Vagina (tissue), 2 donors: ENCODE measurements at places on chromosomes 6 and 20. TPM values are rescaled to one million over a fixed set of nuclear protein-coding genes. Genes with fewer than 3 reads are reported as not detected.

GRCh38 chr6:17828149-17828548 is 121.4 kb upstream of the NUP153 start:
- no peak overlapping the region for H3K4me3 ChIP-seq
- H3K27me3 ChIP-seq: no peaks in the 10 kb centered on the region
- H3K36me3 ChIP-seq: peaks cover 69% of the 10 kb centered on the region
- no peak for DNase-seq

Gene RPP21
- total RNA-seq: 152 TPM

Gene LRRC1
- total RNA-seq: 52.5 TPM

GRCh38 chr6:100173211-100173610 is 179.2 kb upstream of the MCHR2 start:
- H3K36me3 ChIP-seq: no peaks in the 10 kb centered on the region
- H3K4me3 ChIP-seq: no peak overlapping the region
- peaks cover 19% of the 10 kb centered on the region for H3K4me1 ChIP-seq
- no peak overlapping the region for H3K27ac ChIP-seq
- no peak for DNase-seq

- no peak overlapping the region for H3K27ac ChIP-seq
- DNase-seq: no peak
- no peaks in the 10 kb centered on the region for H3K36me3 ChIP-seq
- H3K4me1 ChIP-seq: no peaks in the 10 kb centered on the region
These were observed 36.1 kb upstream of the CHD6 start for GRCh38 chr20:41654292-41654691.

GRCh38 chr6:101398716-101399615 is 5.5 kb downstream of the GRIK2 start:
- H3K4me1 ChIP-seq: peaks cover 4% of the 10 kb centered on the region
- H3K36me3 ChIP-seq: no peaks in the 10 kb centered on the region
- H3K27ac ChIP-seq: no peak overlapping the region
- DNase-seq: no peak
- H3K27me3 ChIP-seq: no peaks in the 10 kb centered on the region

GRCh38 chr6:132623106-132623845 is 799 bp downstream of the TAAR2 start:
- no peak overlapping the region for H3K4me3 ChIP-seq
- H3K27me3 ChIP-seq: no peaks in the 10 kb centered on the region
- DNase-seq: no peak
- no peaks in the 10 kb centered on the region for H3K36me3 ChIP-seq
- H3K4me1 ChIP-seq: no peaks in the 10 kb centered on the region

GRCh38 chr20:4795394-4795793 is 73.7 kb downstream of the PRND start:
- no peak overlapping the region for H3K4me3 ChIP-seq
- H3K4me1 ChIP-seq: no peaks in the 10 kb centered on the region
- H3K27me3 ChIP-seq: no peaks in the 10 kb centered on the region
- DNase-seq: no peak

DNA sequence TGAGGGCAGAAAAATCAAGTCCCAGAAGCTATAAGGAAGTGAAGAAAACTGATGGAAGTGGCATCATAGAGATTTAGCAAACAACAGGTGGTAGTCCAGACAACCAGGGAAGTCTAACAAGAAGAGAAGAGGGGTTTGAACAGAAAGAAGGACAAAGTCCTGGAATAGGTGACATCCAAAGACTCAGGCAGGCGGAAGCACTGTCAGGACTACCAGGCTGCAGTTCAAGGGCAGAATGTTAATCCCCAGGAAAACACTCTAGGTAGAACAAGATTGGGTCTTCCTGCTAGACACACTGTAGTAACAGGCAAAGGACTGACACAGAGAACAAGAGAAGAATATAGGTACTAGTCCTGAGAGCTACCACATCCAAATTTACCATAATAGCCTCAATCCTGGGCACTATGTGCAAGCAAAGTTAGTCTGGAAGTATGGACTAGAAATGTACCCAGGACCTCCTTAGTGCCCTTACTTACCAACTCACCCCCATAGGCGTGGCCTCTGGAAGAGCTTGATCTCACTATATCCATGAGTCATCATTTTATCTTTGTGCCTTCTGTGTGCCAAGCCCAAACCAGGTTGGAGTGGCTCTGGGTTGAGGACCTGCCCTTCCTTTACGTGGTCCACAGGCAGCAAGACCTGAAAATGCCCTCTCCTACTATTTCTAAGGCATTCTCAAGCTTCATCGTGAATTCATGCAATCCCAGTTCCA is 2.2 kb upstream of the EPB41L2 start:
- no peak overlapping the region for H3K27ac ChIP-seq
- no peak for DNase-seq
- H3K4me1 ChIP-seq: peaks cover 14% of the 10 kb centered on the region
- no peaks in the 10 kb centered on the region for H3K36me3 ChIP-seq

GRCh38 chr6:117441824-117442264 is 16.1 kb upstream of the ROS1 start:
- no peak overlapping the region for H3K27ac ChIP-seq
- peaks cover 5% of the 10 kb centered on the region for H3K4me1 ChIP-seq
- no peak for DNase-seq

GRCh38 chr6:24228681-24229255 is 102.8 kb downstream of the NRSN1 start:
- H3K4me3 ChIP-seq: no peak overlapping the region
- no peaks in the 10 kb centered on the region for H3K4me1 ChIP-seq
- no peak for DNase-seq
- no peak overlapping the region for H3K27ac ChIP-seq

GRCh38 chr6:121830736-121831135 is 395.3 kb downstream of the GJA1 start:
- no peak for DNase-seq
- H3K27ac ChIP-seq: peak overlapping the region; percentile 49
- no peaks in the 10 kb centered on the region for H3K27me3 ChIP-seq
- H3K4me3 ChIP-seq: no peak overlapping the region

Gene HLA-DMB
- 10.3 TPM for total RNA-seq

DNA sequence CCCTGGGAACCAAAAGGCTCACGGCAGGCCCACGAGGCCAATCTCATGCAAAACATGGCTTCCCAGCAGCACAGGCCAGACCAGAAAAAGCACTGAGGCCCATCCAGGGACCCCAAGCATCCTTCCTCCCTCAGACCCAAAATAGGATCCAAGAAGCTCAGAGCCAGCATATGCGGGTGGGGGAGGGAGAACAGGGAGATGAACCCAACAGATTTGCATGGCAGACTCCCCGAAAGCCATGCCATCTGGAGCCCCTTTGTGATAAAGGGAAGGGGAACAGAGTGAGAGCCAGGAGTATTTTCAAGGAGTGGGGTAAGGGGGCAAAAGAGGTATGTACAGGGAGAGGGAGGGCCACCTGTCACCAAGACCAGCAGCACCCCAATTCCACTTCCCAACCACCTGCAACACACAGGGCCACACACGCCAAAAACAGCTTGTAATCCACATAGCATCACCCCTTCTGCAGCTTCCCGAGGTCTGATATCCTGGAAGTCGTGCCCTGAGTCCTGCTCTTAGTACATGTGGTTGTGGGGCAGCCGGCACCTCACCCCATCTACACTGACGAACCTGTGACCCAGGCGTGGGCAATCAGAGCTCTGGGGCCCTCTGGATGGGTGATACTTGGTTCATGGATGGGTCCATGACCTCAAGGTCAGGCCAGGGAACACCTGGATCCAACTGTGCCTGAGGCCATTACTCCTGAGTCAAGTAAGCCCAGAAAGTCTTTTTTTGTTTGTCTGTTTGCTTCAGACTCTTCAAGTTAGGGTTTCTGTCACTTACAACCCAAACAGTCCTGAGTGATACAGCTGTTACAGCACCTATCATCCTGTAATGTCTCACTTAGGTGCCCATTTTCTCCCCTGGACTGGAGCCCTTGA is 24.4 kb downstream of the PREX1 start:
- no peaks in the 10 kb centered on the region for H3K4me1 ChIP-seq
- no peak overlapping the region for H3K4me3 ChIP-seq
- H3K27ac ChIP-seq: no peak overlapping the region
- no peaks in the 10 kb centered on the region for H3K36me3 ChIP-seq
- H3K27me3 ChIP-seq: no peaks in the 10 kb centered on the region
- no peak for DNase-seq

DNA sequence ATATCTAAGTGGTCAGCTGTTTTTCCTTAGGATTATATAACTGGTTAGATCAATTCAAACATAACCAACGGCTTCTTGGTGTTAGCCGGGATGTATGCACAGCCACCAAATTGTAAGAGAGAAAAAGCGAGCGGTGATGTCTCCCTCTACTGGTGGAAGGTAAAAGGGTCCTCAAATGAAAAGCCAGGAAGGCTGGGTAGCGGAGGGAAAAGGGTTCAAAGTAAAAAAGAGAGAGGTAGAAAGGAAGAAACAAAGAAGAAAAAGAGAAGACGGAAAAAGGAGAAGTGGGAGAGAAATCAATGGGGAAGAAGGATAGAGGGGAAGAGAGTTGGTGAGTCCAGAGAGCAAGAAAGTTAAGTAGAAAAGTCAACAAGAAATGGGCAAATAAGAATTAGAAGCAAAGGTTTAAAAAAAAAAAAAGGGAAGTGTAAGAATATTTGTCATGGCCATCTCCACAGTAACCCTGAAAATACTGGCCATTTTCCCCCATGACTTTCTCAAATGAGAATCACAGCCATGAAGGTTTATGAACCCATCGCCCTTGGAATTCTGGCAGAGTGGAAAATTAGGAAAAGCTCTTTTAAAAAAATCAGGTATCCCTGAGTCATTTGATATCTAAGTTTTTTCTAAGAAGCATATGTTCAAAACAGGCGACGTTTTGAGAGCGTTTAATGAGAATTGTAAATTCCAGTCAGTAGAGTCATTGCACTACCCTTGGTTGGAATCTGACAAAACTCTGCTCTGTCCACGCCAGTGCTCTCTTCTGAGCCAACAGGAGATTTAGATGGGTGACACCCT is 155.6 kb upstream of the SNX9 start:
- H3K27me3 ChIP-seq: no peaks in the 10 kb centered on the region
- no peaks in the 10 kb centered on the region for H3K36me3 ChIP-seq
- no peak overlapping the region for H3K4me3 ChIP-seq
- no peak for DNase-seq

GRCh38 chr20:52056203-52057062 is 135.1 kb downstream of the ZFP64 start:
- H3K4me3 ChIP-seq: no peak overlapping the region
- no peaks in the 10 kb centered on the region for H3K36me3 ChIP-seq
- no peaks in the 10 kb centered on the region for H3K4me1 ChIP-seq
- no peak overlapping the region for H3K27ac ChIP-seq
- no peaks in the 10 kb centered on the region for H3K27me3 ChIP-seq
- DNase-seq: no peak

Gene CDSN
- total RNA-seq: 1.5 TPM

- H3K4me3 ChIP-seq: no peak overlapping the region
- no peaks in the 10 kb centered on the region for H3K27me3 ChIP-seq
- H3K4me1 ChIP-seq: no peaks in the 10 kb centered on the region
- DNase-seq: no peak
- H3K27ac ChIP-seq: no peak overlapping the region
These were observed 93.6 kb upstream of the CDYL start for GRCh38 chr6:4682431-4683097.

Gene MYT1
- total RNA-seq: not detected

GRCh38 chr6:149065658-149066556 is 251.6 kb upstream of the TAB2 start:
- H3K4me3 ChIP-seq: no peak overlapping the region
- H3K27me3 ChIP-seq: no peaks in the 10 kb centered on the region
- peaks cover 7% of the 10 kb centered on the region for H3K4me1 ChIP-seq
- no peaks in the 10 kb centered on the region for H3K36me3 ChIP-seq
- H3K27ac ChIP-seq: peak overlapping the region; percentile 4
- DNase-seq: no peak

DNA sequence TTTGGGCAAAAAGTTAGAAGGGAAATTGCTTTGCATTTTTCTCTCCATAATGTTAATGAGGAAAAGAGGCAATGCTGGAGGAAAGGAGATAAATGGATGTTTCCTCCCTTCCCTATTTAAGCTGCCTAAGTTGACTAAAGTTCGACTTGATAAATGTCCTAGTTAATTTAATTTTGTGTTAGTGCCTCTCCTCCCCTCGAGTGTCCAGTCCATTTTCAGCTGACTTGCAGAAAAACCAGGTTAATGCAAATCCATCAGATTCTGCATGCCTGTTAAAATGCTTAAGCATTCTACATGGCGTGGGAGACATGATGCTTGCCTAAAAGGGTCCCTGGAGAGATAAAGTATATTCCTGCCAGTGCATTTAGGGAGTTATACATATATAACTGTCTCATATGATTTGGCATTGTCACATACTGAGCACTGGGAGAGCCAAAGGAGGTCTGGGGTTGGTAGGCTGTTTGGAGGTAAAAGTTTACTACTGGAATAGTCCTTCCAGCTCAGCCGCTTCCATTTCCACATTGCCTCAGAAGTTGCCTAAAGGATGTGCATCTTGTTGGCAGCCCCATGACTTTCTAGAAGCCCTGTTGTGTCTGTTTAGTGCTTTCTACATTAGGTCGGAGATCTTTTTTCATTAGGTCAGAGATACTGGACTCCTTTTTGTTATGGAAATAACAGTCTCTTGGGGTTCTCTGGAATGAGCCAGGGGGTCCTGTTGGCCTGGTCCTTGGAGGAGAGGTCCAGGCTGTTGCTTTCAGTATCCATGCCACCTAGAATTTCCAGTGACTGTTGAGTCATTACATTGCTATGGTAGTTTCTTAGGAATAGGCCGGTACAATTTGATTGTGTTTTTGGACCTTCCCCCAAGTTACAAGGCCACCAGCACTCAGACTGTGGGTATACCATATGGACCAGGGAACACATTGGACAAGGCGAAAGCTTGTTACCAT is 30.4 kb downstream of the JARID2 start:
- peaks cover 41% of the 10 kb centered on the region for H3K4me1 ChIP-seq
- no peaks in the 10 kb centered on the region for H3K27me3 ChIP-seq
- H3K27ac ChIP-seq: no peak overlapping the region

Gene RBPJL
- not detected for total RNA-seq

Gene HRH3
- not detected for total RNA-seq

GRCh38 chr6:96186516-96187195 is 170.9 kb downstream of the FUT9 start:
- H3K27me3 ChIP-seq: no peaks in the 10 kb centered on the region
- no peaks in the 10 kb centered on the region for H3K36me3 ChIP-seq
- H3K27ac ChIP-seq: no peak overlapping the region
